ENCODE measurements at places on chromosomes 6 and 20. TPM values are rescaled to one million over a fixed set of nuclear protein-coding genes. Genes with fewer than 3 reads are reported as not detected.

The RIPOR2 gene
- not detected for total RNA-seq

The OPRM1 gene
- not detected for total RNA-seq

The TCP11 gene
- total RNA-seq, result 0.41 TPM

The TAAR8 gene
- total RNA-seq, result not detected

The MDFI gene
- total RNA-seq, result 34.7 TPM

The CUTA gene
- 140 TPM for total RNA-seq

The KCNB1 gene
- total RNA-seq, result not detected

DNA sequence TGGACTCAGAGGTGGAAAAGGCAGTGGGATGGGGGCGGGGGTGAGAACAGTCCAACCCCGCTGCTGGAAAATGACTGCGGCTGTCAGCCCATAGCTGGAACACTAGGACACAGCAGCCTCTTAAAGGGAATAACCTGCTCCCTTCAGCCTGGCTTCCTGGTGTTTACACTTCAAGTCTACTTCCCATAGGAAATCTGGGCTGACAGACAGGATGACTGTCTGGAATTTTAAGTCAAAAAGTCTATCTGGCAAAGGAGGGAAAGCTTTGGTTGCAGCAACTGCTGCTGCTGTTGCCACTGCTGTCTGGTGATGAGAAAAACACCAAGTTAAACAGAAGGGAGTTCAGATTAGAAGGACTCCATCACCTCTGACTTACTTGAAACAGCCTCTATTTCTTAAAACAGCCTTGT lies 44.9 kb downstream of the TNFRSF21 start:
- peak; percentile 66 for DNase-seq

- no peak for DNase-seq
Measured at GRCh38 chr6:156190270-156190669, 586.9 kb upstream of the ARID1B start.

- no peak for DNase-seq
Measured at GRCh38 chr6:73888050-73888449, 192.0 kb downstream of the CD109 start.

DNA sequence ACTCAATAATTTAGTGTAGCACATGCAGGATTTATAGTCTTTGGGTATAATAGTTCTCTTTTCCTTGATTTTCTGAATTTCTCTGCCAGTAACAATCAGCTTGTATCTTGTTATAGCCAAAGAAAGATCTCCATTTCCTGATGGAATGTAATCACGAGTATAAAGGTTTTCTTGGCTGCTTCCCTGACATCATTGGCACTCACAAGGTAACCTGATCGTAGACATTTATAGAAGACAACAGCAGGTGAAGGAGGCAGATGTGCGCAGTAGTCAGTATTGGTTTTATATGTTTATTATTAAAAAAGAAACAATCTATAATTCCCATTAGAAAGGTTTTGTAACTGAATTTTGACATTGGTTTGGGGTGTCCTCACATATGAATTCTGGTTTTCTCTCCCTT lies 44.3 kb upstream of the SYNJ2 start:
- DNase-seq, result no peak

GRCh38 chr6:3892603-3893002 lies 43.4 kb downstream of the FAM50B start:
- no peak for DNase-seq

DNA sequence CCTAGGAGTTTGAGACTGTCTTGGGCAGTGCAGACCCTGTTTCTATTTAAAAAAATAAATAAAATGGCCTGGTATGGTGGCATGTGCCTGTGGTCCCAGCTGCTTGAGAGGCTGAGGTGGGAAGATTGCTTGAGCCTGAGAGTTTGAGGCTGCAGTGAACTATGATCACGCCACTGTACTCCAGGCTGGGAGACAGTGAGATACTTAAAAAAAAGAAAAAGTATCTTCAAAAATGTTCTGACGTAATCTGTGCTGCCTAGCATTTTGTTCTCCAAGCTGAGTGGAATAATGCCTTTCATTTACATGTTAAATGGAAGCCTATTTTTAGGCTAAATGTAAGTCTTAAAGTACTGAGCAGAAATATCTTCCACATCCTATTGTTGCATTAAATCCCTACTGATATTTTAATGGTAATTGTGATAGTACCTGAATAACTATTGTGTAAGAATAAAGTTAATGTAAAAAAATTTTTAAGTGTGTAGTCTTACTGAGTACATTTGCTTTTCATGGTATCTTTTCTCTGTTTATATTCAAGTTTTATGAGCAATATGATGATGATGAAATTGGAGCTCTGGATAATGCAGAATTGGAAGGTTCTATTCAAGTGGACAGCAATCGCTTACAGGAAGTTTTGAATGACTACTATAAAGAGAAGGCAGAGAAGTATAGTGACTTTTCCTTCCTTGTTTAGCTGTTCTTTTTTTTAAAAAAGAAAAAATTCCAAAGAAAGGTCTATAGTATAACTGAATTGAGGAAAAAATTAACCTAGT lies 4.2 kb upstream of the ZC2HC1B start:
- no peak for DNase-seq

DNA sequence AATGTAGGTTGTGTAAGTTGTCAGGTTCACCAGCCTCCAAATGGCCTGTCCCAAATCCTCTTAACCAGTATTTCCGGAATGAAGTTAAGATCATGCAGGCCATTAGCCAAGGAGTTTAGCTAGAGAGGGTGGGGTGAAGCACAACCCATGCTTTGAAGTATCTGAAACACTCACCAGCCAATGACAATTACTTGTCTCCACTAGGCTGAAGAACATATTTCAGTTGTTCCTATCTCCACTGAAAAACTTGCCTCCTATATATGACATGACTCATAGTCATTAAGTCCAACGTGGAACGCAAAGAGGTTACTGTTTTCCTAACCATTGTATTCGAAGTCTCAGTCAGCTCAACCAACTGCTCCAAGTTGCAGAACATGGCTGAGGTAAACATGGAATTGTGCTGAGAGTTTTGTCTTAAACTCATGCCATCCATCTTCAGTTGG lies 37.4 kb upstream of the TNFAIP3 start:
- DNase-seq, result no peak

DNA sequence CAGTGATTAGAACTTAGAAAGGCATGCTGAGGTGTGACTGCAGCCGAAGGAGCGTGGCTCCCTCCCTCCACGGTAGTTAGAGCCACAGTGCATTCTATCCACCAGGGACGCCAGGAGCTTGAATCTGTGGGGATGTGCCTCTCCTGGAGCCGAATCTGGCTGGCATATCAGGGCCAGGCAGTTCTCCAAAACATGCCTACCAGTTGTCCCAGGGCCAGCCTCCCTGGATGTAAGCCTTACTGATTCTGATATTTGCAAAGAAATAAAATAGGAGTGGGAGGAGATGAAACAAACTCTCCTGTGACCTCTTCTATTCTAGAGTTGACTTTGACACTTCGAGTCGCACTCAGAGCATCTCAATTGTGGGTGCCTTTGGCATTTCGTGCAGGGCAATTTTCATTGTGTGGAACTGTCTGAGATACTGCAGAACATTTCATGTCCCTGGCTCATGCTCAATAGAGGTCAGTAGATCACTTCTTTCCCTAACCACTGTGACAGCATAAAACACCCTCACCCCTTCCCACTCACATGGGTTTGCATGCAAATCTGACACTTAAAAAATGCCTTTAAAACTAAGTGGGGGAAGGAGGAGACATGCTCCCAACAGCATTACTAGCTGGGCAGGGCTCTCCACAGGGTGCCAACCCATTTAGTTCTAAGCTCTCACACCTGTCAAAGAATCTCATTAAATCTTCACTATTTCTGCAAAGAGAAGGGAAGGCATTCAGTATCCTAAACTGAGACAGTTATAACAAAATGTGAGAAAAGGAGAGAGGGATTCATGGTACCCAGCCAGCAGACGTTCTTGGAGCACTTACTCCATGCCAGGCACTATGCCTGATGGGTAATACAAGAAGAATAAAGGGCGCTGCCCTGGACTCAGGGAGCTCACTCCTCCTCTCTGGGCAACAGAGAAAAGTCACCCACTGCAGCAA lies 378.9 kb downstream of the PREX1 start:
- no peak for DNase-seq

DNA sequence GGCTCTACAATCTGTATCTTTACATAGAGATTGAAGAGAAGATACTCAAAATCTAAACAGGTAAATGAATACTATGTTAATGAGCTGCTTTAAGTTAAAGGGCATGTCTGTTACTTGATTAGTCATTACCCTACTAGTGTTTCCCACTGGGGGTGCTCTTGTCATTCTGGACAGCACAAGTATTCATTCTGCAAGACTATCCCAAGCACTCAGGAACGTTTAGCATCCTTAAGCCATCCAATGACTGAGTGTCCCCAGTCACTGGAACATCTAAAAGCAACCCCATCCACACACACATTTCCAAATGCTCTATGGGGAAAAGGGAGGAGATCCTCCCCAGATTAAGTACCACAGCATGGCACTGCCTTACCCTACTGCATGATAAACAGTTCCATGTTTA lies 25.7 kb downstream of the EZR start:
- no peak for DNase-seq

DNA sequence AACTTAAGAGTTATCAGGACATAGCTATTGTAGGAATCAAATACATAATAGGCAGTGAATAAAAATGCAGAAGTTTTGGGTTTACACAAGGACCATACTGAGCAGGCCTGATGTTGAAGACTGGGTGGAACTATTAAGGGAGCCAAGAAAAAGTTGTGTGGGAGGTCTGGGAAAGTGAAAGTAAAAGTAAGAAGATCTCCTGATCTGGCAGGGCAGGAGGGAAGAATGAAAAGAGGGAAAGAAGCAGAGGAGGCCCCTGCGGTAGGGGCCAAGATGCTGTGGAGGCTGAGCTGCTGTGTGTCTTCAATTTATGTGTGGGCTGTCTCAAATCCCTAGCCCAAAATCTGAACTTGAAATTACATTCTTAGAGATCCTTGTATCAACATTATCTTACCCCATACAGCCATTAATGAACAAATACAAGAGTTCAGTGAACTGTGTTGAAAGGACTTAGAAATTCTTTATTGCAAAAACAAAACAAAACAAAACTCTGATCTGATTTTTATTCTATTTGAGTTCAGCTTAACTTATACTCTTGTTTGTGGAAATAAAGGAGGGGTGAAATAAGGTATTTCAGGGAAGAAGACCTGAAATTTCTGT lies 1183.8 kb downstream of the HACE1 start:
- no peak for DNase-seq

DNA sequence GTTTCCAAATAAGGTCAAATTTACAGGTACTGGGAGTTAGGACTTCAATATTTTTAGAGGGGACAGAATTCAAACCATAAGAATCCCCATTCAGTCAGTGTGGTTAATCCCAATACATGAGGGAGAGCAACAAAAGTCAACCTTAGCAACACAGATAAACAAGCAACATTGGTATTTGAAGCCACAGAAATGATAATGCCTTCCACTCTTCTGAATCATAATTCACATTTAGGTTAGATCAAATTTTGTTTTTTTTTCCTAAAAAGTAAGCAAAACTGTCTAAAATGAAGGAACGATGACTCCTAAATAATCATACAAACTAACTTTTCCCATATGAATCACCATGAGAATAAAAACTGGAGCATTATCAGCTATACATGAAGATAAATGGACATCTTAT lies 246.0 kb upstream of the TENT5A start:
- DNase-seq, result no peak

DNA sequence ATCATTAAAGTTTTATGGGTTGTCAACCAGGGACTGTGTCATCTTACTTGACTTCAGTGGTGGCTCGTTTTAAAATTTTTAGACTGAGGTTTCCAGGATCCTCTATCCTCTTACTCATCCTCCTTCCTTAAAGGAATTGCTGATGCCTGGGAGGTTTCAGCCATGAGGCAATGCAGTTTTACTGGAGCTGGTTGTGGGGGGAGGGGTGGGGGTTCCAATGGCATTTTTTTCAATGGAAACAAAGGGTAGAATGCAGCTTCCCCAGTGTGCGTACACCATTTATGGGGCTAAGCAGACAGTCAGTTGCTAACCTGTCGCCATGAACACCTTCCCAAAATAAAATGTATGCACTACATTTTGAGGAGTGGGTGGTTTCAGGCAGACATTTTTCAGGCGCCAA lies 88.0 kb downstream of the METTL24 start:
- no peak for DNase-seq

DNA sequence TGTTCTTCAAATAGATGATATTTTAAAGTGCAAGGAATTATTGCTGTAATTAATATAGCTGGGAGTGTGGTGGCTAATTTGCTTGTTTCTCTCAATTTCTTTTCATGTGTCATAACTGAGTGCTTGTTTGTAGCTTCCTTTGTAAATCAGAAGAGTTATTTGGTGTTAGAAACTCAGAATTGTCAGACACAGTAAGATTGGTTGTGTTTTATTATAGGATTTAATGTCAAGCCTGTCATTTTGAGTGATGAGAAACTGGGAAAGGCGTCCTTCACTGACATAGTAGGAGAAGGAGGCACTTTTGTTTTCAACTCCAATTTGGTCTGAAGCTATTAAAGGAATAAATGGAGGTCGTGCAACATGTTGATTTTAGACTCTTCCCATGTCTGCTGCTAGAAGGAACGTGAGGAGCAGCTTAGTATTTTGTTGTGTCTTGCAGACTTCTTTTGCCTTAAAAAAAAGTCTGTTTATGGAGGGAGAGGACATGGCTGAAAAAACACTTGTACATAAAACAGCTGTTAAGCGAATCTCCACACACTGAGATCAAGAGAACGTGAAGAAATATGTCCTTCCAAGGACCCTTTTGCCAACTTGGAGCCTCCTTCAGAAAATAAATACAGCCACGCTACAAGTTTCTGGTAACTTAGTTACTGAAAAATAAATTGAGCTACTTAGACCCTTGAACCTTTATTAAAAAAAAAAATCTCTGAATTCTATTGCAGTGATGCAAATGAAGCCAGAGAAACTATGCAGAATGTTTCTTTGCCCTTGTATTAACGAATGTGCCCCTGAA lies 59.5 kb downstream of the BMP6 start:
- DNase-seq, result no peak

DNA sequence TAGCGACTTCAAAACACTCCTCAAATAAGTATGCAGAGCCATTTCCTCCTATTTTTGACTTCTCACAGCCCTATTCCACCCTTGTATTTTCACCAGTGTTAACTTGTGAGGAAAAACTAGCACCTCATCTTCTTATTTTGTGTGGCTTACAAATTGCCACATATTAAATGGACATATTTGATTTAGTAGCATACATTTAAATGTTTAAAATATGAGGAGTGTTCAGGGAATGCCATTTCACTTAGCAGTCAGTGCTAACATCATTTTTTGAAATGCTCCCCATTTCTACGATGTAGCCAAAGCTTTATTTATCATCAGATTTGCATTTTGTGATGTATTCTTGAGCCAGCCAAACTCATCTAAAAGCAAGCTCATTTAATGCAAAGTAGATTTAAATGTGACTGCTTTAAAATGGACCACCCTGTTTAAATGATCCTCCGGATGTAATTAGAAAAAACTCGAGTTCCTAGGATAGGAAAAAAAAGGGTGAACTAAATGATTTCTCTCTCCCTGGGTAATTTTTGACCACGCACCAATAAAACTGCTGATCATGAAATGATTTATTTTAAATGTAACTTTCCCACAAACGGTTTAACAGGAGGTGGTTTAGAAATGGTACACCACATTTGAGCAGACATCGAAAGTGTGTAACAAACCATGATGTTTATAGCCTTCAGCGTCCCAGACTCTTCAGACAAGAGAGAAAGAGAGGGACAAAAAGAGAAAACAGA lies 172.6 kb downstream of the CD83 start:
- DNase-seq, result no peak

- DNase-seq, result no peak
Measured at GRCh38 chr6:105757512-105758200, 328.5 kb upstream of the PRDM1 start.
